GM06990 (cell line): ENCODE measurements at places on chromosomes 7 and 10.

GRCh38 chr7:21450941-21451340 lies 23.1 kb downstream of the SP4 start:
- DNase-seq, result no peak

DNA sequence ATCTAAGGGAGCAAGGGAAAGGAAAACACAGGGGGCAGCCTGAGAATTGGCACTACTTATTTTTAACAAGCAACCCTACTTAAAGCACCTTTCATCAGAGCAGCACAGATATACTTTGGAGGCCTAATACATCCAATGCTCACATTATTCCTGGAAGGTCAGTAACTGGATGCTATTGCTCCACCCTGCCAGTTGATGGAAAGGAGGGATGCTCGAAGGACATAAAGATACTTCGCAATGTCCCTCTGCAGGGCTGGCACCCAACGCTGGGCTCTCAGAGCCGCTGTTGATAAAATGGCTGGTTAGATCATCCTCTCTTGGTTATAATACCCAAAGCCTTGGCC lies 307.9 kb upstream of the AOAH start:
- no peak for DNase-seq

GRCh38 chr7:138151731-138152577 lies 75.7 kb downstream of the AKR1D1 start:
- DNase-seq, result no peak

DNA sequence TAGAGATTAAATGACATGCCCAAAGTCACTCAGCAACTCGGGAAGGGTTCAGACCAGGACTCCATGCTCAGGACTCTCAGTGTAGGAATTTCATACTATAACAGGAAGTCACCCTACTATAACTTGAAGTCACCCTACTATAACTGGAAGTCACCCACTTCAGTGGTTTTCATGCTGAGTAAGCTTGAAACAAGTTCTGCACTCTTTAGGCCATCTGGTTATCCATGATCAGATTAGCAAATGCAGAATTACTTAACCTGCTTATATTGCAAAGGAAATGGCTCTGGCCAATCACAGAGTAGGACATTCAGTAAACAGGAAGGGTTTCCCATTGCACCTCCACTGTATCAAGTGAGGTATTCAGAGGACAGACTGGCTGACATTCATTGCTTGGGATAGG lies 1240.4 kb downstream of the GATA3 start:
- peak; percentile 11 for DNase-seq

GRCh38 chr7:105621617-105622016 lies 40.3 kb upstream of the EFCAB10 start:
- no peak for DNase-seq

GRCh38 chr7:118080947-118081346 lies 103.0 kb upstream of the LSM8 start:
- DNase-seq, result peak; percentile 6

GRCh38 chr7:577741-578370 lies 58.2 kb upstream of the PDGFA start:
- DNase-seq, result no peak
